ENCODE measurements at places on chromosomes 12 and 14.
A peak's percentile ranks its signal among the peaks of the same experiment; 100 is the strongest.

- no peak for DNase-seq
These were observed 241.6 kb upstream of the NPAS3 start for GRCh38 chr14:32697114-32697513.

- peak; percentile 48 for DNase-seq
These were observed 963 bp downstream of the ATL1 start for GRCh38 chr14:50560931-50561285.

GRCh38 chr14:83816761-83817160, 1713.2 kb upstream of the FLRT2 start:
- no peak for DNase-seq

GRCh38 chr12:111767362-111768158, 827 bp downstream of the ALDH2 start:
- DNase-seq = no peak

DNA sequence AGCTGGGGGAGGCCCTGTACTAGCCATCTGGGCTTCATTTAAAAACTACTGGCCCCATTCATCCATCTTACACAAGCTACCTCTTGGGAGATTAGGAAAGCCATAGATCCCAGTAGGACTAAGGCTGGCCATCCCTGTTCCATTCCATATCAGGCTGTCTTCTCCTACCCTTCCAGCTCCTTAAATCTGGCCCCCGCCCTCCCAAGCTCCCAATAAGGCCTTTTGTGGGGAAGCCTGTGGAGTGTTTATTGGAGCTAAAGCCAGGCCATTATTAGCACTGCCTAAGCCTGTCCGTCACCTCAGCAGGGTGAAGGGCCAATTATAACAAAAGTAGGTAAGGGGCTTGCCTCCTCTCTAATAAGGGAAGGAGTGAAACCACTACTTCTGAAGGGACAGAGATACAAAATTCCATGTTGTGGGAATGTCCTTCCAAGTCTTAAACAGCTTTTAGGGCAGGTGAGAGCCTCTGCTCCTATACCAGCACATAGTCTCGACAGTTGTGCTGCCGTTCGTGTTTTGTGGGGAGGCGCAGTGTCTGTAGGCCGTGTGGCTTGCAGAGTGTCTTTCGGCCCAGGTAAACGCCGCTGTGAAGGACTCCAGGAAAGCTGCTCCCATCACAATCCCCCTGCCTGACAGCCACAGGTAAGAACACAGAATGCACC, 3.7 kb downstream of the MYL6 start:
- no peak for DNase-seq

DNA sequence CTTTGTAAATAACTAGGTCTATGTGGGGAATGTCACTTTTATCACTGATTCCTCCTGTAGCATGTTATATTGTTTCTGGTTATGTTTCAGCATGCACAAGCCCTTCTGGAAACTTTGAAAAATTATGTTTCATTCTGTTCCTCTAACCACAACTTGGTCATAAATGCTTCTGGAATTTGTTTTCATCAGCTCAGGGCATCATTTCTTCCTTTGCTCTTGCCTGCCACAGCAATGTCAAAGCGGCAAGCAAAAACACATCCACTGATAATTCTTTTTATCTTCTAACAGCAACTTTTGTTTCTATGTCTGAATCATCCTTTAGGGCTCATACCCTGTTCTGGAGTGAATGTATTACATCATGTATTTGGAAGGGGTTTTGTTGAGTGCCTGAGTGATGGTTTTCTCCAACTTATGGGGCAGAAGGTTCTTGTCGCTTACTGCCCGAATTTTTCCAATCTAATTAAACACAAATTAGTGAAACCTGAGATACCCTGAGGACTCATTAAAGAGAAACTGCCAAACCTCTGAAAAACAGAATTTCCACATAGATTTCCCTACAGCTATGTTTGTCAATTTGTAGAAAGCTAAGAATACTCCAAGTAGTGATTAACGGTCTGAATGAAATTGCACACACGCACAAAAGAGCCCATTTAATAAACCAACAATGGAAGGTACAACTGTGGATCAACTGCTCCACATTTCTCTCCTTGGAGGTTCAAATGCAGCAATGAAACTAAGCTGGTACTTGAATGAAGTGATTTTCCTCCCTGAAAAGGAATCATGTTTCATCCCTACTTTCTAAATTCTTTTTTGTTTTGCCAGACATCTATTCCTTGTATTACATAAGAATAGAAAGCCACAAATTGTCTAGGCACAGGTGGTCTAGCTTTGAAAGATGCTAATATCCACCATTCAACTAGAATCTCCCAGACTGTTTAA, 173.5 kb upstream of the KRR1 start:
- no peak for DNase-seq

DNA sequence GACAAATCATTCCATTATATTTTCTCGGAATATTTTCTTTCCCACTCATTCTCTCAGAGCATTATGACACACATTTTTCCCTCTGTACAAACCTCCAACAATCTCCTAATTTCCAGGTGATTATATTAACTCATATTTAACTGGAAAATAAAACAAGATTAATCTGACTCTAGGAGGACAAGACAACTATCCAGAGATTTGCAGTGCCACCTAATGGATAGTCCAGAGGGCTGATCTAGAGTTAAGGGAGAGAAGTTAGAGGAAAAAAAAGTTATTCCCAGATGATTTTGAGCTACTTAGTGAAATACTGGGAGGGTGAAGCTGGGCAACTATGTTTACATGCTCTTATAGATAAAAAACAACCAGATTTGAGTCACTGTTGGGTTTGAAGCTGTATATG, 161.7 kb downstream of the ALX1 start:
- DNase-seq = no peak

- DNase-seq = no peak
These were observed 47.1 kb upstream of the CDKN3 start for GRCh38 chr14:54349713-54350112.

DNA sequence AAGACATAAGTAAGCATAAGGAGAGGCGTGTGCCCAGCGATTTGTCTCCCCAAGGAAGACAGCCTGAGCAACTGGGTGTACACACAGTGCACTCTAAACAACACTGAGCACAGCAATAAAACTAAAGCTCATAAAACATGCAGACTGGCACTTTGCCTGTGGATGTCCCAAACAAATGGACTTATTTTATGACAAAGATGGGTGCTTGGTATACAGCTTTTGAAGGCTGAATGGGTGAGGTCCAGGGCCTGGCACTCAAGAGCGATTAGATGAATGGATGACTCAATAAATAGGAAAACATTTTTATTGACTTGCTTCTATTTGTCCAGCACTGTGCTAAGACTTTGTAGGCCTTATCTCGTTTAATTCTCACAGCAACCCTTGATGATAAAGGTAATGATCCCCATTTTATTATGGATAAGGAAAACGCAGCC, 28.5 kb downstream of the LGMN start:
- DNase-seq = peak; percentile 92

GRCh38 chr14:56102941-56103340, 15.3 kb upstream of the PELI2 start:
- DNase-seq = no peak

DNA sequence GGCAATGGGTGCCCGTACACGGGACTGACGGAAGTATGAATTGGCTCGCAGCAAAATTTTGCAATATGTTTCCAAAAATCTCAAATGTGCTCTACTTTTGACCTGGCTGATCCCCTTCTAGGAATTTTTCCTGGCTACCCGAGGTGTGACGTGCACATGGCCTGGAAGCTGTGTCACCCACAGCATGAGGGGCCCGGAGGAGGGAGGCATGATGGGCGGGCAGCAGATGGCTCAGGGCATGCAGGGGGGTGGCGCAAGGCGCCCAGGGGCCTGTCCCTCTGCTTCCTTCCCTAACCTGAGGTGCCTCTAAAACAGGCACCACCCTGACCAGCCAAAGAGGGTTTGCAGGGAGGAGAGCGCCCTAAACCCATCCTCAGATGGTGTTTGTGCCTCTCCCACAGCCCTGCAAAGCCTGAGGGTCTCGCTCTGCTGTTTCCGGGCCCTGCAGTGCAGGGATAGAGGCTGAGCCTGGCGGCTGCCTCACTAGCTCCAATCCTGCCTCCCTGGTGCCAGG, 6.7 kb downstream of the GPR132 start:
- no peak for DNase-seq

DNA sequence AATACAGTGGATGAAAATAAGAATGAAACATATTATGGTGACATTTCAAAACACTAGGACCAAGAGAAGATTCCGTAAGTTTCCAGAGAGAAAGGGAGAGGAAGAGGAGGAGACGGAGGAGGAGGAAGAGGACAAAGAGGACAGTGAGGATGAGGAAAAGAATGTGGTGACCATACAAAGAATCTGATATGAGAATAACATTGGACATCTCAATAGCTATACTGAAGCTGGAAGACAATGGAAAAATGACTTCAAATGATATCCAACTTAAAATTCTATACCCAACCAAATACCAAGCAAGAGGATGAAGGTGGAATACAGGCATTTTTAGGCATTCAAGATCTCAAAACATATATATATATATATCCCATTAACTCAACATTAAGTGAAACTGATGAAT, 173.4 kb downstream of the PAWR start:
- DNase-seq = no peak

- DNase-seq = no peak
These were observed 222.5 kb upstream of the PRICKLE1 start for GRCh38 chr12:42812086-42812485.

DNA sequence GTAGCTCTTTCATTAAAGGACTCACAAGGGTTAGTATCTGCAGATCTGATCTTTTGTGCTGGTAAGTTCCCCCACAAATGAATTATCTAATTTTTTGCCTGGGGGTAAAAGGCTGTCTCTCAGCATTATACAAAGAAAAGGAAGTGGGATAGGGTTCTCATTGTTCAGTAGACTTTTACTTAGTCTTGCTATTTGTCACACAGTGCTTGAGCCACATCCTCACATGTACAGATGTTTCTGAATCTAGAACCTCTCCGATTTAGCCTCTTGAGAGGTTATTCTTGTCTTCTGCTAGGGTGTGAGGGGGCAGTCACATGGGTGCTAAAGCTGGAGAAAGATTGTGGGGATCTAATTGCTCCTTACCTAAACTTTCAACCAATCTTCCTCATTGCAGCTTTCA, 93.0 kb downstream of the SLC41A2 start:
- DNase-seq = no peak

- DNase-seq = no peak
These were observed 841.7 kb downstream of the VRK1 start for GRCh38 chr14:97638864-97639263.

- peak; percentile 96 for DNase-seq
These were observed 5.0 kb downstream of the OR10AD1 start for GRCh38 chr12:48197971-48198671.

GRCh38 chr12:84738481-84738972, 174.1 kb downstream of the SLC6A15 start:
- no peak for DNase-seq

DNA sequence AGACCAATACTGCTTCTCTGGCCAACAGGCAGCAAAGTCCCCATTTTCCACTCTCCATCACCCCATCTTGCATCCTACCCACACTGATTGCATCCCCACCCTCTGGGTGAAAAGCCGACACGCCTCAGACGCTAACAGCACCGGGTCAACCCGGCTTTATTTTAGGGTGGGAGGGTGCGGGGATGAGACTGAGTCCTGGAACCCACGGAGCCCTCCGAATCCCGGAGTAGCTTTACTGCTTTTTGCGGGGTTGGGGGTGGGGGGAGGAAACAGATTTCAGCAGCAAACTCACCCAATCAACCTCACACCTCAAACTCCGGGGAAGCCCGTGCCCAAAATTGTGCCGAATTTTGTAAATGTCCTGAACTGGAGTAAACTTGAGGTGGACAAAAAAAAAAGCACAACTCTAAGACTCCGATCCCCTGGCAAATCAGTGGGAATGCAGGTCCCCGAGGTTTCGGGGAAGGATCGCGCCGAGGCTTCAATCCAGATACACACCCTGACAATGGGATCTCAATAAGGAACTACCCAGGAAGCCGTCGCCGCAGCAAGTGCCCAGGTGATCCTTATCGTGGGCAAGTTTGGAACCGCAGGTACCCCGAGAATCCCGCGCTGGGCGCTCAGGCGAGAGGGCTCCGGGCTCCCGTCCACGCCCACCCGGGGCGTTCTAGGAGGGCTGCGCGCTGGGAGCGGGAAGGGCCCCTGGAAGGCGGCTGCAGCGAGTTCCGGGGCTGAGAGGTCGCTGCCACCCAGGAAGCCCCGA, 1.1 kb downstream of the GCH1 start:
- DNase-seq = no peak

DNA sequence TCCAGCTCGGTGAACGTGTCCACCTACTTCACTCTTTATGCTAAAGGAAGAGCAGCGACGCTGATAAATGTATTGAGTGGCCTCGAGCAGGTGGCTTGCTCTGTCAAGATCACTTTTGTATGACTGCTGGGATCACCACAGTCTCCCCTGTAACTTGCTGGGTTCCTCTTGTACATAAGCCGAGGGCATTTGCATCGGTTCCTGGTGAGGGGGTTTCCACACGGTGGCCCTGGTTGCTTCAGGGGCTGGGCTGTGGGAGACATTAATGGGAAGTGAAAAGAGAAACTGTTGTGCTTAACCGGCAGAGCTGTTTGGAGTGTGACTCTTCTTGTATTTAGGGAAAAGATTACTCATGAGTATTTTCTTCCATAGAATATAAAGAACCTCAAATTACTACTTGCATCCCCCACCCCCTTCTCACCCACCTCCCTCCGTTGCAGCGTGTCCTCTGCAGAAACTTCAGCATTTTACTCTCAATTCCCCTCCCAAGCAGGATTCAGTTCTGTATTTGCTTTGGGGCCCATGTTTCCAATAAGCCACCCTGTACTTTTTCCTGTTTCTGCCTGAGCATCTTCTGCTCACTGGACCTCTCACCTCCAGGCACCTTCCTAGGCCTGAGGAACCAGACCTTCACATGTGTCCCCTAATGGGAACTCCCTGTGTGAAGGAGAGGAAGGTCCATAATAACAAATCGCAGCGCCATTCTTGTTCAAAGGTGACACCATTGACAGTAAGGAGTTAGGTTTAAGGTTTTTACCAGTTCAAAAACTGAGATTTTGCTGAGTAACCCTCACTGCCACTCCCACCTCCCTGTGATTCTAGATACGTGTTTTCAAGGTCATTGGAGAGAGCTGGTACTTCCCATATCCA, 187.0 kb downstream of the ETV6 start:
- DNase-seq = no peak

GRCh38 chr12:24138041-24138440, 188.6 kb upstream of the SOX5 start:
- no peak for DNase-seq

- DNase-seq = no peak
These were observed 1004.2 kb upstream of the SEL1L start for GRCh38 chr14:82537831-82538230.
